Activated T-helper 1 cell treated with anti-CD3 and anti-CD28 coated beads, Interleukin-2, amount 50 U/mL, for 16 hours (primary cell): ENCODE measurements at places on chromosomes 12 and 14.

DNA sequence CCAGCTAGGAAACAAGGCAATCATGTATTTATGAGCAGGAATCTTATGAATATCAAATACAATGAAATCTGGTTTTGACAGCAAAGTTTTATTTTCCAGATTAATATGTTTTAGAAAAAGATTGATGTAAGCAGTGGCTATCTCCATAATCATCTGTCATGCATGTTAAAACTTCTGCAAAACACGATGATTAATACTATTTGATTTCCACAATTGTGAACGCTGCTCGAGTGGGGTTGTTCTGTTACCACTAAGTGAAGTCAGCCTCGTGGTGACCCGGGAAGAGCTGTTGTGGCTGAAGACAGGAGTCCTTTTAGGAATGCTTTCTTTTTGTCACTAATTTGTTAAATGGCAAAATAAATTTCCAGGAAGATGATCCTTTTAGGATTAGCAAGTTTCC is 9.4 kb downstream of the CFAP251 start:
- DNase-seq = no peak

GRCh38 chr14:63656194-63656593 is 14.5 kb upstream of the WDR89 start:
- DNase-seq = no peak

DNA sequence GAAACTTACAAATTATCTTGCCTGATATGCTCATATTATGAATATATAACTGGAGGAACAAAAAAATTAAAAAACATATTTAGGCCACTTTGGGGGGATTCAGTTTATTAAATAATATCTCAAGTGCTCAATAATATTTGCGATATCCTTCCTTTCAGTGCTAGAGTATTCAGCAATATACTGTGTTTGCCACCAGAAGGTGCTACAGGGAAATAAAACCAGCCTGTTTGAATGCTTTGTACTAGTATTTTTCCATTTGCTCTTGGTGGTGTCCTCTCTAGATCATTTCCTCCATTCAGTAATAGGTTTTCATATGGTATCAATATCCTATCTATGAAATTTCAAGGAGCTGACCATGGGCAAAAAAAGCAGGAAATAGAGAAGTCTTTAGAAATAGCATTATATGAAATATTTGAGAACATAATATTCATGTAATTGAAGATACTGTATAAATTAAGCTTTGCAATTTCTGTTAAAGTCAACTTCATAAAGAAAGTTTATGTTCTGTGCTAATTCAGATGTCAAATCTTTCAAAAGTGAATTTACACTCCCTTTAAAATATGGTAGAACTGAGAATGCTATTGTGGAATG is 106.2 kb upstream of the NAV3 start:
- no peak for DNase-seq

DNA sequence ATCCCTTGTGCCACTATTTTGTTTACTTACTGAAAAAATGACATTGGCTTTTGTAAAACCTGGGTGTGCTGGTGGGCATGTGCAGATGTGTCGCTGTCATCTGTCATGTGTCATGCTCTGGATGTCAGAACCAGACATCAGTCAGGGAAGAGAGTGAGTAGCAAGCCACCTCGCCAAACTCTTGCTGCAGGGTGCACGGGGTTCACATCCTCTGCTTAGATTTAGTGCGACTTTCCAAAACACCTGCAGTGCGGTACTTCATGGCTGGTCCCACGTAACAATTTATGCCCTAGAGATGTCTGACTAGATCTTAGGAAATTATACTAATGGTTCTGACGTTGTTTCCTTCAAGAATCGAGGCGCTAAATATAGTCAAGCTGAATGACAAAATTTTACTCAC is 106.7 kb downstream of the CRADD start:
- no peak for DNase-seq

DNA sequence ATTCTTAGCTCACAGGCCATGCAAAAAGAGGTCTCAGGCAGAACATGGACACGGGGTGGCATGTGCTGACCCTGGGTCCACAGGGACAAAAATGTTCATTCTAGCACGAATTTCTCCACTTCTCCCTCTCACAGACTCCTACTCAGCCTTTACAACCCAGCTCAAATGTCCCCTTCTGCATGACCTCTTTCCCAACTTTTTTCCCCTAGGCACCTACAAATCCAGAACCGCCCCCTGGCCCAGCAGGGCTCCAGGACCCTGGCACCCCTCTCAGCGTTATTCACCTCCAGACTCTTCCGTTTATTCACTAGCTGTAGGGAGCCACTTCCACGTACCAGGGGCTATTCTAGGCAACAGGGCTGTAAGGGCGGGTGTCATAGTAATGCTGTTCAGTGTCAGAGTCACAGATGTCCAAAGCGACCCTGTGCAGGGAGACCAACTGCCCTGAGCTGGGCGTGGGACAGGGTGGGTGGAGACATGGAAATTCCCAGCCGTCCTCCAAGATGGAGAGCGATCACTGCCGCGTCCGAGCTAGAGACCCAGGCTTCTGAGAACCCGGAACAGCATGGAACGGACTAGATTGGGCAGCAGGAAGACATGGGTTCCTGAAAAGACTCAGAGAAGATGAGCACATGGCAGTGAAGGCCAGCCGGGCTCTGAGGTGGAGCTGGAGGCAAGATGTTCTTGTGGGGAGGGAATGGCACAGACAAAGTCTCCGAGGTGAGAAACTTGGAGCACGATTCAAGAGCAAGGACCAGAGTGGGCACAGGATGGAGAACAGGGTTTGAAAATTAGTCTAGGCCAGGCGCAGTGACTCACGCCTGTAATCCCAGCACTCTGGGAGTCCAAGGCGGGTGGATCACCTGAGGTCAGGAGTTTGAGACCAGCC is 274.9 kb upstream of the RTL1 start:
- DNase-seq = no peak
